Hepatocyte (in vitro differentiated cells): ENCODE measurements at places on chromosomes 16 and 17.

GRCh38 chr17:79039886-79040285 is 15.9 kb downstream of the C1QTNF1 start:
- no peak for DNase-seq

GRCh38 chr17:50608700-50609379 is 25.8 kb upstream of the ABCC3 start:
- DNase-seq, result no peak

DNA sequence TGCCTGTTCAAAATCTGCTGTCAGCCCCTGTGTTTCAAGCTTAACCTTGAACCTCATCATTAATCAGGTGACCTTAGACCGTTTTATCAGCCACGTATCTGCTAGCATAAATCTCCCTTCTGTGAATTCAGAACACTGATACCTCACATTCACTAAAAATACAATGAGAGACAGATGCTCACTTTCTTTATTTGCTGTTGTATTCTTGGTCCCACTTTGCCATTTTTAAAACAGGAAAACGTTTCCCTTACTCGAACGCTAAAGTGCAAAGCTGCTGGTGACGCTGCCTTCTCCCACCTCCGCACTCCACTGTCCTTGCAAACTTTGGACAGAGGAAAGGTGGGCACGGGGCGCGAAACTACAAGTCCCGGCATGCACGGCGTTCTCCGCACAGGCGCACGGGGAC is 220 bp upstream of the ARHGAP44 start:
- no peak for DNase-seq

- no peak for DNase-seq
These were observed 92.4 kb downstream of the RGS9 start for GRCh38 chr17:65229621-65229995.

- no peak for DNase-seq
These were observed 27.0 kb downstream of the ABCC12 start for GRCh38 chr16:48128769-48129168.

DNA sequence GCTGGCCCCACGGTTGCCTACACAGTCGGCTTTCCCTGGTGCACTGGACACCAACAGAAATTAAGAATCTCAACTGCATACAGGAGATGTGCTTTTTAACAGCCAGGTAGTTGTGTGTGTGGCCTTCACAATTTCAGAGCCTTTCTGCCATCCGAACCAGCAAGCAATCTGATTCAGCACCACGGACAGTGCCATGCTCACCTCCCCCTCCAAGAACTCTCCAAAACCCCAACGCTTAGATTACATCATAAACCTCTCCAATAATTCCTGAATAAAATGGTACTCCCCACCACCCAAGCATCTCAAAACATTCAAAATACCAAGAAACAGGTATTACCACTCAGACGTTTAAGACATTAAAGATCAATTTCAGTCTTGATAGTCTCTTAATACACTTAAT is 31.8 kb downstream of the USP7 start:
- peak; percentile 72 for DNase-seq

- no peak for DNase-seq
These were observed 40.5 kb upstream of the GOSR1 start for GRCh38 chr17:30436729-30437128.

DNA sequence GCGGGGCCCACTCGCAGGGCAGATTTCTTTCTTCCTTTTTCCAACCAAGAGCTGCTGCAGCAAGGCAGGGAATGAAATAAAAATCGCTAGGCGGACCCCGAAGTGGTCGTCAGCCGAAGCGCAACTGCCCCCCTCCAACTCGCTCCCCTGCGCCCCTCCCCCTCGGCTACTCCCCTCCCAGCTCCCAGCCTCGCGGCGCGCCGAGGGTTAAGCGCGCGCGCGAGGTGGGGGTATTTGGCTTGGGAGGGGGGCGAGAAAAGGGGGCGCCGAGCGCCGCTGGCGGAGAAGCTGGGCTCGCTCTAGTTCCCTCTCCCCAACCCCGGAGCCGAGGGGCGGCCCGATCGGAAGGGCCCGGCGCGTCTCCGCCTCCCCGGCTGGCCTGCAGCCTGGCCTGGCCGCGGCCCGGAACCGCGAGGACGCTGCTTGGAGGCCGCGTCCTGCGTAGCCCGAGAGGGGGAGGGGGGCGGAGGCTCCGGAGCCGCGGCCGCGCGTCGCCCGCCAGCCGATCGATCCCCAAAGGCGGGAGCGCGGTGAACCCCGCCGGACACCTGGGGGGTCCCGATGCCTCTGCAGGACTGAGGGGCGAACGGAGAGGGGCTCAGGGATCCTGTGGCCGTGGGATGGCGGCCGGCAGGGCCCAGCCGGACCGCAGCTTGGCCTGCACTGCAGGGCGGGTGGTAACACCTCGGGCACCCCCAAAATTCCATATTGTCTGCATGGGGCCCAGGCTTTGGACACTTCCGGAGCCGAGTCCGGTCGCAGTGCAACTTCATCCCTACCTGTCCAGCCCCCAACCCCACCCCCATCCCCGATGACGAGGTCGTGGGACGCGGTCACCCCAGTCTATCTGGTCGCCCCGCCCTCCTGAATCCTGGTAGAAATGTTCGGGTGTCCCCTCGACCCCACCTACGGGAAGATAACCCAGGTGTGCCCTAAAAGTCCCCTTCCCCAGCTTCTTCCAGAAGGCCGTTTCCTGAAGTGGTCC is 4.9 kb upstream of the CBX4 start:
- peak; percentile 89 for DNase-seq

DNA sequence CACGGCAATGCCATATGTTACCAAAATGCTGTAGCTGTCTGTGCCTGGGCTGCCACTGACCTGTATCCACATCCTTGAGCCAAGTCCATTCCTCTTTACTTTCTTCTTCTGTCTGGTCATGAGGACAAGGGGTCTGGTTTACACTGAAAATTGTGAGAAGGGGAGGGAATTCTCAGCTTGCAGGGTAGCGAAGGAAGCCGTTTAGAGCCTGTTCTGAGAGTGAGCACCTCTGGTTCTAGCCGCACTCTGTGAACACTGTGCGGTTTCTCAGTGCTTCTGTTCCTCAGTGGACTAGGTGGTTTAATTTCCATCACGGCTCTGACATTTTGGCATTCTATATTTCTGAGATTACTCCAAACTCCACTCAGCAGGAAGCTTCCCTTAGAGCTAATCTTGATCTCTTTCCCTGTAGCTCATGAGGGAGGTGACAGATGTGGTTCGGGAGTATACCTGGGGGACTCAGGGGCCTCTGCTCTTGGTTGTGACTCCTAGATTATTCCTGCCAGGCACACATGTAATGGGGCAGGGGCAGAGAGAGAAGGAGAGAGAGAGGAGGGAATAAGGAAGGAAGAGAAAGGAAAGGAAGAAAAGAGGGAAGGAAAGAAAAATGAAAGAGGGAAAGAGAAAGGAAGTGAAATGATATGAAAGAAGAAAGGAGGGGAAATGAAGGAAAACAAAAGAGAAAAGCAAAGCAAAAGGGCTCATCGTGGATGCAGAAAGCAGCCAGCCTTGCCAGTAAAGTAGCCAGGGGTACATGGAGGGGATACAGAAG is 14.2 kb upstream of the TBX21 start:
- DNase-seq, result no peak

- no peak for DNase-seq
These were observed 1.0 kb downstream of the SLC16A6 start for GRCh38 chr17:68289936-68290267.

DNA sequence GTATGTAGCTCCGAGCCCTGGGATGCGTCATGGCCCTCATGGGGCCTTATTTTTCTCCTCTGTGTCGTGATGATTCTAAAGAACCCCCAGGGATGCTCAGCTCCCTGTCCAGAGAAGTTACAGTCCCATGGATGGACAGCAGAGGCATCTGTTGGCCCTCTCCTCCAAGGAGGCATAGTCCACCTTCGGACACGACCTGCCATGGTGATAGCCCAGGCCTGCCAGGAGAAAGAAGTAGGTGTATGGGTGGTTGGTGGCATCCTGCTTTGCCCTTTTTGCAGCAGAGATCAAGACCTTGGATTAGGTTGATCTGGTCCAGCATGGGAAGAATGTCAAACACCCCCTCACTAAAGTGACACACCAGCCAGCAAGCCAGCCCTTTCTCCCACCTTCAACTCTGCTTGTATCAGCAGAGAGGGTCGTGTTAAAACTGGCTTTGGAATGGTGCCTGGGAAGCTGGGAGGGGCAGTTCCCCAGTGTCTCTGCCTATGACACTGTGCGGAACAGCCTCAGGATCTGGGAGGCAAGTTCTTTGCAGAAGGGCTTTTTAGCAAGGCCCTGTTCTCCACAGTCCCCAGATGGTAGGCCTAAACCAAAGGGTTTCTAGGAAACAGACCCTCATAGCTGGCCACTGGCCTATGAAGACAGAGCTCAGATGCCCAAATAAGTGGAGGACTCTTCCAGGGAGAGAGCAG is 259.9 kb upstream of the RPL38 start:
- DNase-seq, result no peak

GRCh38 chr16:85019659-85020245 is 7.8 kb upstream of the KIAA0513 start:
- no peak for DNase-seq

DNA sequence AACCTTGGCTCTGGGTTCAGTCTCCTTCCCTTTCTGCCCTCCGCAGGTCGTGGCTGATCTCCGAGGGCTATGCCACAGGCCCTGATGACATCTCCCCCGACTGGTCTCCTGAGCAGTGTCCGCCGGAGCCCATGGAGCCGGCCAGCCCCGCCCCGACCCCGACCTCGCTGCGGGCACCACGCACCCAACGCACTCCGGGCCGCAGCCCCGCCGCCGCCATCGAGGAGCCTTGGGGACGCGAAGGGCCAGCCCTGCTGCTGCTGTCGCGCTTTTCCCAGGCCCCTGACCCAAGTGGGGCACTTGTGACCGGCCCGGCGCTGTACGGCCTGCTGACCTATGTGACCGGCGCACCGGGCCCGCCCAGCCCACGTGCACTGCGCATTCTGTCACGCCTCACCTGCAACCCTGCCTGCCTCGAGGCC is 5.1 kb downstream of the ARMC5 start:
- no peak for DNase-seq

- DNase-seq, result no peak
These were observed 142.9 kb downstream of the RAB11FIP4 start for GRCh38 chr17:31534223-31534888.

GRCh38 chr17:63640038-63640437 is 17.8 kb downstream of the MAP3K3 start:
- no peak for DNase-seq

- DNase-seq, result no peak
These were observed 200.8 kb upstream of the KCNJ16 start for GRCh38 chr17:69874175-69874670.

DNA sequence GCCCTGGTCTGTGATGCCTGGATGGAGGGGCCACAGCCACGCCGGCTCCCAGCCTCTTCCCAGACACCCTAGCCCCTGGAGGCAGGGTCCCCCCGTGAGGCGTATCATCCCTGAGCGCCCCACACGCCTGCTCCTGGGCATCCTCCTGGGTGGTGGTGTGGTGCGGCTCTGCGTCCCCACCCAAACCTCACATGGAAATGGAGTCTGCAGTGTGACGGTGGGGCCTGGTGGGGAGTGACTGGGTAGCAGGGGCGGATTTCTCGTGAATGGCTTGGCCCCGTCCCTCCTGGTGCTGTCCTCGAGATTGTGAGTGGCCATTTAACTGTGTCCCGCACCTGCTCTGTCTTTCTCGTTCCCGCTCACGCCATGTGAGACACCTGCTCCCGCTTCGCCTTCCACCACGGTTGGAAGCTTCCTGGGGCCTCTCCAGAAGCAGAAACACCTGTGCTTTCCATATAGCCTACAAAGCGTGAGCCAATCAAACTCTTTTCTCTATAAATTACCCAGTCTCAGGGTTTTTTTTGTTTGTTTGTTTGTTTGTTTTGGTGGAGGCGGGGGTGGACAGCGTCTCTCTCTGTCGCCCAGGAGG is 5.9 kb upstream of the SSTR5 start:
- no peak for DNase-seq

- no peak for DNase-seq
These were observed 11.9 kb downstream of the C16orf86 start for GRCh38 chr16:67678354-67679023.

- no peak for DNase-seq
These were observed 33.4 kb downstream of the RPTOR start for GRCh38 chr17:80577876-80578570.

GRCh38 chr16:30567160-30567990 is 4.1 kb downstream of the ZNF688 start:
- DNase-seq, result no peak

- DNase-seq, result no peak
These were observed 12.4 kb upstream of the ST6GALNAC2 start for GRCh38 chr17:76598004-76598439.

- no peak for DNase-seq
These were observed 95.0 kb downstream of the PRKCB start for GRCh38 chr16:23930791-23931190.

DNA sequence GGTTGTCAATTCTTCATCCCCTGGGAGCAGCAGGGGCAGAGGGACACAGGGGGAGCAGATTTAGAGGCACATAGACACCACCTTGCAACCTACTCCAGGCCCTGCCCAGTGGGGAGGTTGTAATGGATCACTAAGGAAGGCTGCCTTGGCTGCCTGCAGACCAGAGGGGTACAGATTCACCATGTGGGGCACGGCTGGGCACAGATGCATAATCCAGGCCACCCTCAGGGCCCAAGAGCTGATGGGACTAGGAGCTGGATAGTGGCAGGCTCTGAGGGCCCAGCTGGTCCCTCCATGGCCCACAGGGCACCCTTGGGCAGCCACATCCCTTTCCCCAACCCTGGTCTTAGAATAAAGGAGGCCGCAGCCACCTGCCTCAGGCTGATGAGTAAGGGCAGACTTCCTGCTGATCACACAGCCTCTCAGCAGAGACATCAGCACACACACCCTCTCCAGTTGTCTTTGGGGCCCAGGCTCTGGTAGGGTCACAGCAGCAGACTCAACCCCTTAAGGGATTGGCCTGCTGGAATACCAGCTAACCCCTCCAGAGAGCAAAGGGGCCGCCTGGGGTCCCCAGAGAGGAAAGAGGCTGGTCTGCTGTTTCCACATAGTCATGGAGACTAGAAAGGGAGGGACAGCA is 224.9 kb downstream of the GSG1L start:
- DNase-seq, result no peak

- no peak for DNase-seq
These were observed 8.9 kb downstream of the CFAP20 start for GRCh38 chr16:58120234-58120633.
